ENCODE measurements at places on chromosomes 11 and 22.
A peak's percentile ranks its signal among the peaks of the same experiment; 100 is the strongest.

- no peak for DNase-seq
Observed at GRCh38 chr11:86021377-86021776, 47.5 kb downstream of the PICALM start.

- peak; percentile 44 for DNase-seq
Observed at GRCh38 chr11:72430741-72431570, 3.4 kb downstream of the CLPB start.

GRCh38 chr11:122112470-122113365 is 3.3 kb downstream of the BLID start:
- DNase-seq: no peak

DNA sequence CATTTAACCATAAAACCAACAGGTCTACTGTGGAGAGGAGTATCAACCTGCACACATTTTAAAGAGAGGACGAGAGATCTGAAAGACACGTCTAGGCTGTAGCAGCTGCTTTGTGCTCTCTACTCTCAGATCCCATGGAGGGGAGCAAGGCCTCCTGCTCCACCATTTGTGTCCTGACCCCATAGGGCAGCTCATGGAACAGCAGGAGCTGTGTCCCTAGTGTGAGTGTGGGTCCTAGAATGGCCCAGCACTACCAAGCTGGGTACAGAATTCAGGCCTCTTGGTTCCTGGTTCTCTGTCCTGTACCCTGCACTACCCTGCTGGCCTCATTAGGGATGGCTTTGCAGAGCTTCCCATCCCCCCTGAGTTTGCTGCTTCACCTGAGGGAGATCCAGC is 76.5 kb downstream of the DHCR7 start:
- no peak for DNase-seq

GRCh38 chr11:6530848-6531247 is 33.8 kb downstream of the DNHD1 start:
- DNase-seq: no peak

DNA sequence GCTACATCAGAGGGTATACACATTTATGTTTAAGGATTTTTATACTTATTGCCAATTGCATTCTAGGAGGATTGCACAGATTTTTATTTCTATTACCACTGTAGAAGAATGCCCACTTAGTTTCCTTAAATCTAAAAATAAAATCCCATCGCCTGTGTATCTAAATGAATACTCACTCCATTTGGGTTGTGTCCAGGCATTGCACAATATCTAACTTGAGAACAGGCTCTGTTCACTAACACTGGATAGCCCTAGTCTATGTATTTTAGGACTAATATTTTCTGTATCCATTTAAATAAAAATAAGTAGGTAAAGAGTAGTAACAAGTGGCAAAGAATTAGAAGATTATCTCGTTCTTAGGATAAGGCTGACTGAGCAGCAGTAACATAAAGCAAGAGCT is 4.1 kb downstream of the C11orf52 start:
- DNase-seq: no peak

GRCh38 chr11:82527081-82527584 is 206.5 kb downstream of the FAM181B start:
- no peak for DNase-seq

DNA sequence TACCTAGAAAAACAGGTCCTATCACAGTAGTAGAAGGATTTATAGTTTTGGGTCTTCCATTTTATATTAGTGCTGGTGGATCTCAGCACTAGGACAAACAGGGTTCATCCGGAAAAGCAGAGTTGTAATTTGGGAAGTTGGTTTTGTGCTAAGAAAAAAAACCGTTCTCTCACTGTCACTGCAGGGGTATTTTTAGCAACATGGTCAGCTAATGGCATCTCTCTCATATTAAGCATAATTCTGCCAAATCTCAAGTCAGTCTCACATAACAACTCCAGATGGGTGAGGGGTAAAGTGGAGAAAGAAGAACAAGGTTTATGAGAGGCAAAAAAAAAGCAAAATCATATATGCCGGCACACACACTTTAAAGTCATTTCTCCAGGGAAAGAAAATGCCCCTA is 51.6 kb upstream of the GDPD4 start:
- no peak for DNase-seq

DNA sequence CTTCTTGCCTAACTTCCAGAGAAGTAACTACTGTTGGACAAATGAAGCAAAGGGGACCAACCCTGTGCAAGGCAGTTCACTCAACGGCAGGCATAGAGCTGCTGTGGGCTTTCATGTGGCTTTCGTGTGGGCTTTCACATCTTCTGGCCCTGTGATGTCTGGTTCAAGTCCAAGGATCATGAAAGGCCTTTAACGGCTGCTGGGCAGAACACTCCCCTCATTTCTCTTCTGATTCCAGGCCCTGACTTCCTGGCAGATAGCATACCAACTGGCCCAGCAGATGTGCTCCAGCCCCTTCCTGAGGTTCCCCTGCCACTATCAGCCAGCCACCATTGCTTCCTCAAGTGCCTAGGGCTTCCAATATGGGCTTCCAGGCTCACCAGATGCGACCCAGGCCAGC is 28.7 kb upstream of the CTR9 start:
- no peak for DNase-seq

Data from GM19239 (cell line).